ENCODE measurements at places on chromosomes 6 and 20.

DNA sequence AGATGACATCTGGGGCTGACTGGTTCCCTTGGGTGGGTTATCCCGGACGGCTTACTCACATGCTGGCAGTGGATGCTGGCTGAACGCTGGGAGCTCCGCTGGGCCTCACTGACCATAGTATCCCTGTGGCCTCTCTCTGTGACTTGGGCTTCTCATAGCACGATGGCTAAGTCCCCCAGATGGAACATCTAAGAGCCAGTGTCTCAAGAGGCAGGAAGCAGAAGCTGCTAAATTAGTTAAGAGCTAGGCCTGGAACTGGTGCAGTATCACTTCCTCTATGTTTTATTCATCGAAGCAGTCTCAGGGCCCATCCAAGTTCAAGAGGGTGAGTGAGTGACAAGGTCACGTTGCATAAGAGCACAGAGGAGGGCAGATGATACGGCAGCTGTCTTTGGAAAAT is 116.5 kb upstream of the LAMP5 start:
- DNase-seq: no peak

GRCh38 chr6:2222275-2222842 is 23.0 kb downstream of the GMDS start:
- peak; percentile 37 for DNase-seq

- no peak for DNase-seq
Observed at GRCh38 chr6:84685983-84686584, 78.3 kb downstream of the TBX18 start.

DNA sequence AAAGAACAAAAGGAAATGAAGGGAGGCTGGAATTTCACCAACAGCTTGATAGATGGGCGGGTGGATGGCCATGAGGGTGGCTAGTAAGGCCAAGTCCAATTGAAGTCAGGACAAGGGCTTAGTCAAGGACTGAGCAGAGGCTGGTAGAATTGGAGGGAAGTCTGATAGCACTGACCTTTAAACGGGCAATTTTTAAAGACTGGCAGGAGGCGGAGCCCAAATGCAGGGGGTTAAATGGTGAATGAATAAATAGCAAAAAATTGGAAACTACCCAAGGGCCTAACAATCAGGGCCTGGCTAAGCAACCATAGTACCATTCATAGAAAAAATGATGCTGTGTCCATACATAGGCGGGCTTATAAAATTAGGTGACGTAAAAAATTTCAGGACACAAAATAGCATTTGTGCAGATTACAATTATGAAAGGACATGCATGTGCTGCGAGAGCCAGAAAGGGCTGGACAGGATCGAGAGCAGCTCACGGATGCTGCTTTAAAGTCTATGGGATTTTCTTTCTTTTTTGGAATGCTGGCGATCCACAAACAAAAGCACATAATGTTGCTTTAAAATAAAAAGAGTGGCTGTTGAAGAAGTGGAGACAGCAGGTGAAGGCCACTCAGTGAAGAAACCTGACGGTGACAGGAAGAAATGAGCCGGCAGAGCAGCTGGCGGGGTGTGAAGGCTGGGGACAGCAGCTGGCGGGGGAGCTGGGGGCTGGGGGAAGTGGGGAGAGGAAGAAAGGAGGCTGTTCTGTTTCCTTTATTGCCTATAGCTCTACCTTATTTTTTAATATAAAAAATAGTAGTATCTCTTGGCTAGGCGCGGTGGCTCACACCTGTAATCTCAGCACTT is 42.8 kb upstream of the TAF8 start:
- no peak for DNase-seq

- no peak for DNase-seq
Observed at GRCh38 chr6:22081709-22082108, 215.1 kb downstream of the PRL start.

GRCh38 chr6:62393608-62394007 is 107.6 kb upstream of the KHDRBS2 start:
- no peak for DNase-seq

- DNase-seq: peak; percentile 72
Observed at GRCh38 chr6:68427630-68428029, 207.5 kb upstream of the ADGRB3 start.

DNA sequence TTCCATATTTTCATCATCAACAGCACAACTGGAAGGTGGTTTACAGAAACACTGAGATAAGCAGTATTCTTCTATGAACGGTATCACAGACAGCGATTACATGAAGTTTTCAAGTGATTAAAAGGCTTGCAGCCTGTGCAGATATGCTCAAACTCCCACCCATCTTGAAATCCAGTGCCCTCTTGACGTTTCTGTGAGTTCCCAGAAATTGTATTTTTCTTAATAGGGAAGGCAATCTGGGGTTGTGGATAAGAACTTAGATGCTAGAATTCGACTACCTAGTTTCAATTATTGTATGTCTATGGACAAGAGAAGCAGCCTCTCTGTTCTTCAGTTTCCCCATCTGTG is 290.3 kb downstream of the ZNF217 start:
- no peak for DNase-seq

- DNase-seq: no peak
Observed at GRCh38 chr6:110064744-110065524, 86.8 kb downstream of the GPR6 start.

- no peak for DNase-seq
Observed at GRCh38 chr20:46964618-46965455, 70.2 kb downstream of the EYA2 start.

- no peak for DNase-seq
Observed at GRCh38 chr6:44480097-44480541, 92.6 kb downstream of the CDC5L start.

GRCh38 chr6:78670802-78671201 is 196.5 kb upstream of the IRAK1BP1 start:
- DNase-seq: no peak

DNA sequence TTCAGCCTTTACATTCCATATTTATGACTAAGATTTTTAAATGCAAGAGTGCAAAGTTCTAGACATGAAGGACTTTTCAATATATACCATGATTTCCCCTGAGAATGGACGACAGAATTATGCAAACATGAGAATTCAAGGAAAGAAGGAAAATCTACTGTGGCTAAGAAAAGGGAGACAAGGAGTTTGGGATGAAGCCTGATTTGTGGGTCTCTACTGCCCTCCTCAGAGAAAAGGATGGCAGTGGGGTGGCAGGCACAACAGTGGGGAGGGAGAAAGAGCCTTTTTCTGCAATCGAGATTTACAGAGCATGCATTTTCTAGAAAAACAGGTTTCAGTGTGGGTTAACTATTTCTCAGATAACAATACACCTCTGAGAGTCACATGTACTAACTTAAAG is 466.9 kb upstream of the NRSN1 start:
- DNase-seq: peak; percentile 8

DNA sequence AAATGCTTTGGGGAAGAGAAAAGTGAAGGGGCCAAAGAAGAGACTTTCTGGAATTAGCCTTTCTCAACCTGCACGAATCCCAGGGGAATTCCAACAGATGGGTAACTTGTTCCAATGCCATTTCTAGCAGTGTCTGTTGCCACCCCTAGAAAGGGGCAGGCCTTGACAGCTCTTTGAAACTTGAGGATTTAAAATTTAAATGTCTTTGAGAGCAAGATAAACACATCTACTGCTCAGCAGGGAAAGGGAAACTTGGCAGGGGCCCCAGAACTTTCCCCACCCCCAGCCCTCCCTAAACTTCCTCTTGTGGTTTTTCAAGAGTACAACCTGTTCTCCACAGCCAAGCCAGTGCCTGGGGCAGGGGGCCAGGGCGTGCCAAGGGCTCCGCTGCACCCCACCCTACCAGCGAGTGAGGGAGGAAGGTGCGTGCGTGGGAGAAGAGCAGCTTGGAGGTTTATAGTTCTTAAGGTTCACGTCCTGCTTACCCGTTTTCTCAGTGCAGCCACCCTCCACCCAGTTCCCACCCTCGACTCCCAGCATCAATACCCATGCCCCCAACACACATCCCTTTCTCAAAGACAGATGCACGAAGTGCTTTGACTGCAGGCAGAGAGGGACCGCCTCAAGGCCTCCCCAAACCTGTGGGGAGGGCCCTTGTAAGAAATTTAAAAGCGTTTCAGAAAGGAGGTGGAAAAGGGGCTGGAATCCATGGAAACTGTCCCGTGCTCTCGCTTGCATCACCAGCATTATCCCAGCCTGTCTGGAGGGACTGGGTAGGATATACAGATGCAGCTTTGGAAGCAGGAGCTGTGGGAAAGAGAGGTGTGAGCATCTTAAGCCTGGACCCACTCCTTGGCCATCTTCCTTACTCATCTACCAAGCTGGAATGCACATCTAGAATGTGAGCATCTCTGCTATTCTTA is 4.5 kb upstream of the TAF8 start:
- peak; percentile 92 for DNase-seq

- peak; percentile 81 for DNase-seq
Observed at GRCh38 chr6:130778946-130779657, 48.1 kb upstream of the SMLR1 start.

GRCh38 chr20:36847009-36847709 is 28.8 kb upstream of the TLDC2 start:
- DNase-seq: no peak

GRCh38 chr20:24718696-24719095 is 230.4 kb upstream of the CST7 start:
- DNase-seq: no peak

- DNase-seq: no peak
Observed at GRCh38 chr6:167470836-167471547, 146.1 kb downstream of the TTLL2 start.

GRCh38 chr6:5096482-5096881 is 11.3 kb downstream of the PPP1R3G start:
- DNase-seq: no peak

- DNase-seq: no peak
Observed at GRCh38 chr6:150180517-150180916, 37.7 kb downstream of the PPP1R14C start.

GRCh38 chr6:108556866-108557493 is 3.7 kb upstream of the FOXO3 start:
- DNase-seq: peak; percentile 61

GRCh38 chr20:40754339-40754943 is 65.4 kb upstream of the MAFB start:
- DNase-seq: no peak

GRCh38 chr20:32872266-32872665 is 13.5 kb downstream of the EFCAB8 start:
- DNase-seq: no peak

GRCh38 chr20:43188861-43189553 is 699 bp downstream of the PTPRT start:
- no peak for DNase-seq

DNA sequence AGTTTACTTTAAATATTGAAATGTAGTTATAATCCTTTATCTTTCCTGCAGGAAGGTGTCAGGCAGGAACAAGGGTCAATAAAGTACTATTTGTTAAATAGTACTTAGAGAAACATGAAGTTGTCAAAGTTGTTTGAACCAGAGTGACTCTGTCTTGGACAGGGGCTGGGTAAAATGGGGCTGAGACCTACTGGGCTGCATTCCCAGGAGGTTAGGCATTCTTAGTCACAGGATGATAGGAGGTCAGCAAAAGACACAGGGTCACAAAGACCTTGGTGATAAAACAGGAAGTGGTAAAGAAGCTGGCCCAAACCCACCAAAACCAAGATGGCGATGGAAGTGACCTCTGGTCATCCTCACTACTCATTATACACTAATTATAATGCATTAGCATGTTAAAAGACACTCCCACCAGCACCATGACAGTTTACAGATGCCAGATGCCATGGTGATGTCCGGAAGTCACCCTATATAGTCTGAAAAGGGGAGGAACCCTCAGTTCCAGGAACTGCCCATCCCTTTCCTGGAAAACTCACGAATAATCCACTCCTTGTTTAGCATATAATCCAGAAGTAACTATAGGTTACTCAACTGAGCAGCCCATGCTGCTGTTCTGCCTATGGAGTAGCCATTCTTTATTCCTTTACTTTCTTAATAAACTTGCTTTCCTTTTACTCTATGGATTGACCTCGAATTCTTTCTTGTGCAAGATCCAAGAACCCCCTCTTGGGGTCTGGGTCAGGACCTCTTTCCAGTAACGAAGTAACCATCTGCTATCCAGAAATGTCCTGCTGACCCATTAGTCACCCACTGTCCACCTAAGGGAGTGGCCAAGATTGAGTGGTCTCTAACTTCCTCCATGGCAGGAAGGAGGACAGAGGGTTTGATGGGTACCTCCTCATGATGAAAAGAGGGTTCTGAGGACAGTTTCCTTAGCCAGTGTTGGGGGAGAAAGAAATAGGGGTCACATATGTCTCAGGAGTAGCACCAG is 19.6 kb downstream of the SLC22A2 start:
- peak; percentile 92 for DNase-seq

DNA sequence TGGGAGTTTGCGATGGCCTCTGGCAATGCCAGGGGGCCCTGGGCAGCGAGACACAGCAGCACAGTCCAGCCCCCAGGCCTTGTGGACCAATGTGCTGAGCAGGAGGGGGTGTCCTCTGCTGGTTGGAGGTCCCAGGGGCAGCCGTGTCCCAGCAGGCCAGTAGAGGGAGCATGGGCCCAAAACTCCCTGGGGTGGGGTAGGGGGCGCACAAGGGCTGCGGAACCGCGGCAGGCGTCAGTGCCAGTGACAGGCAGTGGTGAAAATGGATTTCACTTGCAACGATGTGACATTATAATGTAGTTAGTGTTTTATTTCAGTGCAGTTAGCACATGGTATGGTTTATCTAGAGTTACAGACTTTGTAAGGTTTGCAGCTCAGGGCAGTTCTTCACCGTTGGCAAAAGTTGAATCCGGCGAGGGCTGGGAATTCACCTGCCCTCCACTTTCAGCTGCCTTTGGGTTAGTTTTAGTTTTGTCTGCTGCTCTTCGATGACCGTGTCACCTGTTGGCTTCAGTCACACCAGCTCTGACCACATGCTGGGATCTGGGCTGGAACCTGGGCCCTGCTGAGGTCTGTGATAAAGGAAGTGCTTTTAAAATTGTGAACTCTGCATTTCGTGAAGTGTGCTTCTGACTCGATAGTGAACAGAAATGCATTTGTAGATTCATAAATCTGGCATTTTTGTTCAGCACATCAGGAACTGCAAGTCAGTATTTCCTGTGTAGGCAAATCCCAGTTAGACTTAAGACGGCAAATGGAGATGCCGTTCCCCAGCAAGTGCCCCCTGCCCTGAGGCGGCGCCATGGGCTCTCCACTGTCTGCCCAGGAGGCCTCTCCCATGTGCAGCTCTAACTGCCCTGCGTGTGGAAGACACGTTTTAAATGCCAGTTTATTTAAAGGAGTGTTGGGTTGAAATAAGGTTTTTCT is 46.8 kb downstream of the PYGB start:
- DNase-seq: peak; percentile 41

- no peak for DNase-seq
Observed at GRCh38 chr20:32986331-32986966, 17.8 kb downstream of the SUN5 start.

- no peak for DNase-seq
Observed at GRCh38 chr6:144087789-144088426, 7.5 kb downstream of the SF3B5 start.

DNA sequence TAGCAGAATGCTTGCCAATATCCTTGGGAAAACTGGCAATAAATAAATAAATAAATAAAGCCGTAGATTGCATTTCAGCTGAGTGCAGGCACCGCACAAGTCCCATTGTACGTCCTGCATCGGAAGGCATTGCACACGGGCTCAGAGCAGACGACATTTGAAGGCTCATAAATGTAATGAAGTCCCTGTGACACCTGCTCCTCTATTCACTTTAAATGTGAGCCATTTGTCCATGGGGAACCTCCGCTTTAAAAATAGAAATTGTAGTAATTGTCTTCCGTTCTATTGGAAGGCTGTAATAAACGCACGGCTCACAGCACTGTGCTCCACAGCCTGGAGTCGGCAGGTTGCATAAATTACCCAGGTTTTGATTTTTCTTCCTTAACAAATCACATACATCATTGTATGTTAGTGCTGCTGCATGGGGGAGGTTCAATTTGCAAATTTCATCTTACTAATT is 32.6 kb downstream of the MYT1 start:
- no peak for DNase-seq

- peak; percentile 99 for DNase-seq
Observed at GRCh38 chr20:19992996-19993908, 23.9 kb upstream of the NAA20 start.

- DNase-seq: peak; percentile 93
Observed at GRCh38 chr6:42226161-42226611, 8.5 kb upstream of the MRPS10 start.

Measured in M059J (cell line).